Stimulated activated CD4-positive, alpha-beta T cell treated with anti-CD3 and anti-CD28 coated beads, Interleukin-1b, Interleukin-23, amount 100 ng/mL, for 1 hour (primary cell): ENCODE measurements at places on chromosomes 6 and 20.

DNA sequence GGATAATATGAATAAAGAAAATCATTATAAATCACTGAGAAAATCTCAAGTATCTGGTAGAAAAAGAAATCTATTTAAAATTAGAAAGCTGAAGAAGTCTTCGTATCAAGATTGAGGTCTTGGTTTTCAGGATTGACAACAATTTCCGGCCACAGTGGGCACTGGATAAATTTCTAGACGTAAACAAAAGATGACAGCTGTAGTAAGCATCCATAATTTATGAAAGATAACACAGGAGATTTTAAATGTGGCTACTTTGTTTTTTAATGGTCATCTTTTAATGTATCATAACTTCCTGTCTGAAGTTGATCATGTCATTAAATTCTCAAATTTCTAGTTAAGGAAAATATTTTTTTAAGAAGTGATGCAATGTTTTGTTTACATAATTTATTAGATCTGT, 444.2 kb downstream of the HTR1B start:
- DNase-seq, result no peak

- no peak for DNase-seq
Measured at GRCh38 chr6:132300323-132300949, 100.8 kb downstream of the MOXD1 start.

DNA sequence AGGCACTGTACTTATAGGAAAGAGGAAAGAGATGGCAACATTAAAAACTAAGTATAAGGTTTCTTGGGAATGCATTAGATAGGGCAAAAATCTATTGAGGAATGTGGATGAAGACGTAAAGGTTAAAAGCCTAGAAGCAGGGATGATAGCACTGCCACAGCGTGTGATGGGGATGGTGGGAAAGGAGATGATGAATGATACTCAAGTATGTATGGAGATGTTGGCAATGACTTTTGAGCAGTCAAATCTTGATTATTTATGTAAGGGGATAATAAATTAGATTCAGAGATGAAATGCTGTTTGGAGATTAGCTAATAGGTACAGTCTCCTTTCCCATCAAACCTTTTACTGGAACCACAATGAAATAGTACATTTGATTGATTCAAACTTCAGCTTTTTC, 432.8 kb downstream of the GRIK2 start:
- DNase-seq, result no peak

DNA sequence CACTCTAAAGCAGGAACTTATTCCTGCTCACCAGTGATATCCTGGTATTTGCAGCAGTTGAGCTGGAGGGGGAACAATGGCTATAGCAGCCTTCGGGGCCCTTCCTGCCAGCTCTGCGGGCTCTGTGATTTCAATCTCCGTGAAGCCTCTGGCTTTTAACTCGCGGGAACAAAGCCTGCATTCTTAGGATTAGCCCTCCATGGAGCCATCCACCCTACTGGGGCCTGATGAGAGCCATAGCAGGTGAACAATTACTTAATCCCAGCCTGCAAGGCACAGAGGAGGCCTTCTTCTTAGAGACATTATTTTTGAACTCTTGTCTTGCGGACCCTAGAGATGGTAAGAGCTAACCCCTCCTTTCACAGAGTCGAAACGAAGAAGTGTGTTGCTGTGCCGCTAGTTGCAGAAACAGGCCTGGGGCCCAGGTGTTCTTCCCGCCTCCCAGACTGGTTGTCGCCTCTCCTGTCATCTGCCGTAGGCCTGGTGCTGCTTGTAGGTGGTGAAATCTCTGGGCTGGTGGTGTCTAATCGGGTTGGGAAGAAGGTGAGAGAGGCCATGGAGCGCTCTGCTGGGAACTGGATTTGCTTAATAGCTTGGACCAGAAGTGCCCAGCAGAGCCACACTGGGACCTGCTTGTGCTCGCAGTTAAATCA, 9.7 kb downstream of the GHRH start:
- DNase-seq, result no peak

GRCh38 chr20:25686081-25687067, 10.3 kb downstream of the ZNF337 start:
- DNase-seq, result no peak

- no peak for DNase-seq
Measured at GRCh38 chr6:4582506-4583417, 193.4 kb upstream of the CDYL start.

DNA sequence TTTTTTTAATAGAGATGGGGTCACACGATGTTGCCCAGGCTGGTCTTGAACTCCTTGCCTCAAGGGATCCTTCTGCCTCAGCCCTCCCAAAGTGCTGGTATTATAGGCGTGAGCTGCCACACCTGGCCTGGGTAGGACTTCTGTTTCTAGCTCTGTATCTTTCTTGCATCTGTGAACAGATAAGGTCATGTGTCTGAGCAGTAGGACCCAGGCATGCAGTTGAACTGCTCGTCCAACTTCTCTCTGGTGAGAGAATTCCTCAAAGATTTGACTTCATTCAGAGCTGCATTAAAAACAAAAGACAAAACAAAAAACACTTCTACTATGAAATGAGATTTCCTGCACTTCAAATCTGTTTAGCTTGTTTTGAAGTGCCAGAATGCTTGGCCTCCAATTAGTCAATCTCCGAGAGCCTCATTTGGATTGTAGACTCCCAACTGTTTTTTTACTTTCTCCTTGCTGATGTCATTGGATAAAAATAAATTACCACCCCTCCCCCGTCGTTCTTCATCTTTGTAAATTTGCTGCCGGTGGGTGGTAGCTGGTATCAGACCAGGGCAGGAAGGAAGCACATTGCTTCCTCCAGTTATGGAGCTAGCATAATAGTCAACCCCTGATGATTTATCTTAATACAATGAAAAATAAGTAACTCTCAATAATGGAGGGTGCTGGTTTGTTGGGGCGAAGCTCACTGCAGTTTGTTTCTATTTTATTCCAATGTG, 17.6 kb downstream of the CD109 start:
- no peak for DNase-seq

DNA sequence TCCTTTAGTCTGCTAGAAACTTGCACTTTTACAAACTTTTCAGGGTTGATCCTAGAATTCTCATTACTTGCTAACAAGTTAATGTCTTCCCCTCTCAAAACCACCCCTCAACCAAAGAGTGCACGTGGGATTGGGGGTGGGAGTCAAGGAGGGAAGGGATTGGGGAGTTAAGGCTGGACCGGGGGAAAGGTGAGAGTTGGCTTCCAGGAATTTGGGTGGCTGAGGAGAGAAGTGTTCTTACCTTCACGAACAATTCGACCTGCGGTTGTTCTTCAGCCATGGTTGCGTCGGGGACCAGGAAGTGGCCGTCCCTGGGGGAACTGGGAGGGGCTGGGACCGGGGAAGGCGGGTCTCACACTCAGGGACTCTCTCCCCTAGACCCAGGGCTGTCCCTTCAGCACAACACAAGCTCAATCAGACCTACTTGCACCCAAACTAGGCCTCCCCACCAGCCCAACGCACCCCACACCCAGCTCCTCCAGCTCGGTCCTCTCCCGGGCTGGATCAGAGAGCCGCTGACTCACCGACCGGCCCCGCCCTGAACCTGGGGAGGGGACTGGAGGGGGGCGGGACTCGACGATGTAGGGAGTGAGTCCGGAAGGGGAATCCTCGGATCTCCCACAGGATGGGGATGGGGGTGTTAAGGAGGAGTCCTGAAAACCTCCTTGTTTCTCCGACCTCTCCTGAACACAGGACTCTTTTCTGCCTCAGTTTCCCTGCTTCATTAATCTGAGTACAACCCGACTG, at the start of gene CLIC1:
CLIC1 (minus strand) TSS at position 510 of the 747 bp plus-strand sequence; CDS start at position 280, 230 bp downstream.
- DNase-seq, result no peak

DNA sequence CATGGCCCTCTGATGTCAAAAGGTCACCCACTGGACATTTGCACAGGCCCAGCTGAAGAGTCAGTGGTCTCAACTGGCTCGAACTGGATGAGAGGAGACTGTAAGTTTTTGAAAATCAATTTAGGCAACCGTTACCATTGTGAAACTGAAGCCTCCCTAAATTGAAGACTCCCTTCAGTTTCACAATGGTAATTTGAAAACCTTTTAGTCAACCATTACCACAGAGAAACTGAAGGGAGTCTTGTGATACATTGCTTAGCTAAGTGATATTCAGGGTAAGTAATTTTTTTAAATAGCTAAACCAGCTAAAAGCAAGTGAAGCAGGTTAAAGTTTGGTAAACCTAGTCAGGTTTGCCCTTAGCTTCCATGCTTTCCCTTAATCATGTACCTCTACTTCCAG, 197.3 kb upstream of the NT5E start:
- no peak for DNase-seq

DNA sequence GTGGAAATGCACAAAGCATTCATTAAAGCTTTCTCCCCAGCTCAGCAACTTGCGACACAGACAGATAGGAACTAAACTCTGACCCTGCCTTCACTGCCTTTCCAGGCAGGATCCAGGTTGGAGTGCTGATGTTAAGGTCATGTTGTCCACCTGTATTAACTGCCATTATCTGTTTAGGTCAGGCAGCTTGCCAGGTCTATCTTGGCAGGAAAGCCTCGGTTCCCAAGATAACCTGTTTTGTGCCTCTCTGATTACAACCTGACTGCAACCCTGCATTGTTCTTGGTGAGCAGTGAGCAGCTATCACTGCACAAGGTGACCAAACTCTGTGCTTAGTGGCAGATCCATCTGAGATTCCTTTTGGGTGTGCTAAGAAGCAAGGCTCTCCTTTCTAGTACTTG, 23.2 kb upstream of the ELOVL2 start:
- no peak for DNase-seq

GRCh38 chr6:118061666-118062065, 154.6 kb downstream of the SLC35F1 start:
- DNase-seq, result no peak

DNA sequence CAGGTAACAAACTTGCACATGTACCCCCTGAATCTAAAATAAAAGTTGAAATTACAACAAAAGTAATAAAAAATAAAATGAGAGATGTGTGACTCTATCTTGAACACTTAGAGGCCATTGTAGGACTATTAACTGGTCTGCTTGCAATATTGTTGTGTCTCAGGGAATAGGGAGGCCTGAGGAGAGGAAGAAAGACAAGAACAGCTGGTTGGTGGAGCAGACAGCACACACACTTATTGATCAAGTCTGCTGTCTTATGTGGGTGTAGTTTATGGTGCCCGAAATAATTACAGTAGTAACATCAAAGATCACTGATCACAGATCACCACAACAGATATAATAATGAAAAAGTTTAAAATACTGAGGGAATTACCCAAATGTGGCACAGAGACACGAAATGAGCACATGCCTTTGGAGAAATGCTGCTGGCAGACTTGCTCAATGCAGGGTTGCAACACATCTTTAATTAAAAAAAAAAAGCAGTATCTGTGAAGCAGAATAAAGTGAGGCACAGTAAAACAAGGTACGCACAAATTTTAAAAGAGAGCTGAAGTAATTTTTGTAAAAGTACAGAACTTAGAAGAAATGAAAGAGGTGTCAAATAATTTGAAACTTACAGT, 110.1 kb upstream of the HDAC2 start:
- no peak for DNase-seq

- DNase-seq, result no peak
Measured at GRCh38 chr6:99014061-99014460, 66.3 kb upstream of the FBXL4 start.

DNA sequence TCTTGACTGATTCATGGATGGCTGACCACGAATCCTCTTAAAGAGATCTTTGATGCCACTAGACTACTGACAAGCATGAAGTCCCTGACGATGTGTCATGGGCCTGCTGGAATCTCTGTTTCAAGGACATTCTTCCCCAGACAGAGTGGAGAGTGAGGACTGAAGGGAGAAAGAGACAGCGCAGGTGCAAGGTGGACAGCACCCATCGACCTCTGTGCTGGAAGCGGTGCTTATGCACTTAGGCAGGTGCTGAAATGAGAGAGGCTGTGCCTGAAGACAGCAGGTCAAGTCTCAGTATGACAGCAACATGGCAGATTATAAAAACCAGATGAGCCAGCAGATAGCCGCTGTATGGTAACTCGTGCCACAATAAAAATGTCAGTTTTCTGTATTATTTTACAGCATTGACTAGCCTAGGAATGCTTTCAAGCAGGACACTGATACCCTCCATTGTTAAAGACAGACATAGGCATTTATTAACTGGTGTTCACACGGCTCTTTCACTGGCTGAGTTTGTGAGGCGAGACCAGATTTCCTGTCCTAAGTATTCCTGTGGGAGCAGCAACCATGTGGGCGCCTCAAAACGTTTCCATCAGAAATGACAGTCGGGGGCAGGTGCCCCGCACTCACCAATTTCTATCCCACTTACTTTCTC, 47.5 kb downstream of the FOXC1 start:
- no peak for DNase-seq

- DNase-seq, result no peak
Measured at GRCh38 chr6:166202321-166202733, 34.7 kb upstream of the TBXT start.

DNA sequence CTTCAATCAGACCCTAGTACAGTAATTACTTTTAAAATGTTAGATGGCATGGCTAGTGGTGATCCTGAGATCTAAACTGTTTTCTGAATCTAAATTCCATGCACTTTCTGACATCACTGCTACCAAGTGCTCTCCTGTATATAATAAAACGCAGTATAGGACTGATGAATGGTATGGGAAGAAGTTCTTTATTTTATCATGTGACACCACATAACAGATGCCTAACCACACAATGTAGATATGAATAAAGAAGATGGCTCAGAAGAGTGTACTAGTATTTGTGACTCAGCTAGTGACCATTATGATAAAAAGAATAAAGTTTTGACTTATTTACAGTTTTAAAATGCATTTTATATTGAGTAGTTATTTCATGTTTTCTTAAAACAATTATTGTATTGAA, 8.5 kb downstream of the NDUFAF4 start:
- DNase-seq, result no peak

GRCh38 chr6:28446818-28447511, 3.7 kb upstream of the ZSCAN23 start:
- DNase-seq, result no peak

DNA sequence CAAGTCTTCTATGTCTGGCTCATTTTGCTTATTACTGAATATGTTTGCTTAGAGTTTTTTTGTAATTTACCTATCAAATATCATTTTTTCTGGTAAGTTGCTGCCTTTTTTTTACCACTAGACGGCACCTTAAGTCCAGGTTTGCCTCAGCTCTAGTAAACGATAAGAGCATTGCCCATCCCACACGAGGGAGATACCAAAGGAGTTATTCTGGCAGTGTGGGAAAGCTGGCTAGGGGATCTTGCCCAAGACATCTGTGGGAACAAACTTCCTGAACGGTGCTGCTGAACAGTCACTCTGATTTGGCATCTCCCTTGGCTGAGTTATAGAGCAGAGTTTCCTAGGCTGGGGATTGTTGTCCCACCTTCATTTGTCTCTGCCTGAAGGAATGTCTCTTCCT, 306.4 kb downstream of the COL12A1 start:
- no peak for DNase-seq

GRCh38 chr6:5208057-5208456, 52.7 kb downstream of the LYRM4 start:
- no peak for DNase-seq

DNA sequence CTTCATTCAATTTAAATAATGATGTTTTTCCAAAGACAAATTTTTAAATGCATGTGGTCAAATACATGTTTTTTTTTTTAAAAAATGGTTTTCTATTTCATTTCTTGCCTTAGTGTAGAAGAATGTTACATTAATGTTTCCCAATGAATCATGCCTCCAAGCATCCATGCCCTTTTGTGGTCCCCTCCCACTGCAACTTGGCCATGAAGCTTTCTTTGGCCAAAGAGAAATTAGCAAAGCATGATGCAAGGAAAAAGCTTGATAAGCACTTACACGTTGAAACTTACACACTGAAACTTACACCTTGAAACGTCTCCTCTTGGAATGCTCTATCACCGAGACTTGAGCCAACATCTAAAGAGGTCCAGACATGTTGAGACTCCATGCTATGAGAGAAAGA, 93.0 kb upstream of the ELOVL5 start:
- no peak for DNase-seq
